ENCODE measurements at places on chromosomes 16 and 17.

DNA sequence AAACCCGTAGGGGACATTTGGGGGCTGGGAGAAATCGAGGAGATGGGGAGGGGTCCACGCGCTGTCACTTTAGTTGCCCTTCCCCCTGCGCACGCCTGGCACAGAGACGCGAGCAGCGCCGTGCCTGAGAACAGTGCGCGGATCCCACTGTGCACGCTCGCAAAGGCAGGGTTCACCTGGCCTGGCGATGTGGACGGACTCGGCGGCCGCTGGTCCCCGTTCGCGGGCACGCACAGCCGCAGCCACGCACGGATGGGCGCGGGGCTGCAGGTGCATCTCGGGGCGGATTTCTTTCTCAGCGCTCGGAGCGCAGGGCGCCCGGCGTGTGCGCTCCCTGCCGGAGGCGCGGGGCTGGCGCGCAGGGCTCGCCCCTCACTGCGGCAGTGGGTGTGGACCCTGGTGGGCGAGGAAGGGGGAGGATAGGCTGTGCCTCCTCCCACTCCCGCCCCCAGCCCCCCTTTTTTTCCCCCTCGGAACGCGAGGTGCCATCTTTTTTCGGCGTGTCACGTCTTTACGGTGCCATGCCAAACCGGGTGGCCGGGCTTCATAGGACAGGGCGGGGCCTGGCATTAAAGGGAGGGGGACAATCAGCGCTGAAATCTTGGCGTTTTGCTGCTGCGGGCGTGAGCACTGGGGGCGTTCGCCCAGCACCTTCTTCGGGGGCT, 1.1 kb downstream of the MAPT start:
- no peak for DNase-seq
- H3K27ac ChIP-seq, result no peak overlapping the region
- no peaks in the 10 kb centered on the region for H3K36me3 ChIP-seq
- no peaks in the 10 kb centered on the region for H3K4me1 ChIP-seq
- no peak overlapping the region for H3K4me3 ChIP-seq

GRCh38 chr17:6548578-6549330, 7.6 kb downstream of the PITPNM3 start:
- no peak for DNase-seq
- H3K4me3 ChIP-seq, result no peak overlapping the region
- H3K27ac ChIP-seq, result no peak overlapping the region
- H3K4me1 ChIP-seq, result peaks cover 5% of the 10 kb centered on the region

- H3K27me3 ChIP-seq, result no peaks in the 10 kb centered on the region
- H3K4me3 ChIP-seq, result no peak overlapping the region
- no peak overlapping the region for H3K27ac ChIP-seq
- H3K4me1 ChIP-seq, result no peaks in the 10 kb centered on the region
- no peaks in the 10 kb centered on the region for H3K36me3 ChIP-seq
- no peak for DNase-seq
Observed at GRCh38 chr17:51585514-51586104, 325.3 kb downstream of the UTP18 start.

GRCh38 chr16:72187551-72187950, 15.6 kb upstream of the PMFBP1 start:
- no peak for DNase-seq
- no peak overlapping the region for H3K27ac ChIP-seq
- no peaks in the 10 kb centered on the region for H3K36me3 ChIP-seq
- no peak overlapping the region for H3K4me3 ChIP-seq

DNA sequence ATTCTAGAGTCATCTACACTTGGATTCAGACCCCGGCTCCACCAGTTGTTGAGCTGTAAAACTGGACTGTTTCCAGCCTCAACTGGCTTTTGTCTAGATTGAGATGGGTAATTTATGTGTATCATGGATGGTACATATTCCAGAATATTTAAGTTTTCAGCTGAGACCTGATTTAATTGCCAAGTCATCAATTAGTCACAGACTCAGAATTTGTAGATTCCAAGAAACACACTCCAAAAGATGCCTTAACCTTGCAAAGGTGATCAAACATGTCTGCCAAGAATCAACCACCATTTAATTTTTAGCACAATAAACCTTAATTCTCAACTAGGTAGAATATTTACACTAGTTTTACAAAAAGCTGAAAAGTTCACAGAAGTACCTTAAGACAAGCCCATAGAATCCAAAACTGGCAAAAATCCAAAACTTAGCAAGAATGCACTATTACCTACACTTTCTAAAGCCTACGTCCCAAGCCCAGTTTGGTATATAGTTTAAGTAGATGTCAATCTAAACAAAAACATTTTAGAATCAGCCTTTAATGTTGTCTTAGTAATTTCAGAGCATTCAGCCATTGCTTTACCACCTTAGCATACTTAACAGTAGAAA, 17.7 kb downstream of the SIAH1 start:
- peaks cover 22% of the 10 kb centered on the region for H3K4me1 ChIP-seq
- no peak for DNase-seq
- H3K4me3 ChIP-seq, result no peak overlapping the region

DNA sequence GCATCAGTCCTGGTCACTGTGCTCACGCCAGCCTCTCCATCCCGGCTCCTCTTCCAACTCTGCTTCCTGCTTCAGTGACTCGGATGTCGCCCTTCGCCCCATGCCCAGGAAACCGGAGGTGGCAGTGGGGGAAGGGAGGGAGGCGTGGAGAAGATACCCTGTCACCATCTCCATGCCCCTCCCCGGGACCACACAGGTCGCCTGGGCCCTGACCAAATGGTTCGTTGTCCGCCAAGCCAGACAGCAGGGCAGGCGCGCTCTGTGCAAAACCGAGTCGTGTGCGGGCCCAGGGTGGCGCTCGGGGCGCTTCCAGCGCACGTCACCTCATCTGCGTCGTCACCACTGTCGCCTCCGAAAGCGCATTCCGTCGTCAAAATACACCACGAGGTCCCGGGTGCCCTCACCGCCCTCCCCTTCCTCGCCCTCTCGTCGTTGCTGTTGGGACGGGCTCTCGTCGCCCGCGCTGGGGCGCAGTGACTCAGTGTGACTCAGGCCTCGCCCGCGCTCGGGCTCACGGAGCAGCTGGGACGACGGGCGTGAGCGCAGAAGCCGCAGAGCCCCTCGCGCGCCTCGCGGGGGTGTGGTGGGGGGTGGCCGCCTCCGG, 39.2 kb downstream of the ZNF778 start:
- H3K4me3 ChIP-seq, result peak overlapping the region; percentile 51
- H3K27me3 ChIP-seq, result no peaks in the 10 kb centered on the region
- H3K36me3 ChIP-seq, result no peaks in the 10 kb centered on the region
- H3K4me1 ChIP-seq, result peaks cover 11% of the 10 kb centered on the region
- H3K27ac ChIP-seq, result no peak overlapping the region

Measured in astrocyte (in vitro differentiated cells and primary cell).